CD4-positive, alpha-beta T cell treated with Interleukin-2 at 100 ng/mL for 4 hours (primary cell): ENCODE measurements at places on chromosomes 12 and 14.

DNA sequence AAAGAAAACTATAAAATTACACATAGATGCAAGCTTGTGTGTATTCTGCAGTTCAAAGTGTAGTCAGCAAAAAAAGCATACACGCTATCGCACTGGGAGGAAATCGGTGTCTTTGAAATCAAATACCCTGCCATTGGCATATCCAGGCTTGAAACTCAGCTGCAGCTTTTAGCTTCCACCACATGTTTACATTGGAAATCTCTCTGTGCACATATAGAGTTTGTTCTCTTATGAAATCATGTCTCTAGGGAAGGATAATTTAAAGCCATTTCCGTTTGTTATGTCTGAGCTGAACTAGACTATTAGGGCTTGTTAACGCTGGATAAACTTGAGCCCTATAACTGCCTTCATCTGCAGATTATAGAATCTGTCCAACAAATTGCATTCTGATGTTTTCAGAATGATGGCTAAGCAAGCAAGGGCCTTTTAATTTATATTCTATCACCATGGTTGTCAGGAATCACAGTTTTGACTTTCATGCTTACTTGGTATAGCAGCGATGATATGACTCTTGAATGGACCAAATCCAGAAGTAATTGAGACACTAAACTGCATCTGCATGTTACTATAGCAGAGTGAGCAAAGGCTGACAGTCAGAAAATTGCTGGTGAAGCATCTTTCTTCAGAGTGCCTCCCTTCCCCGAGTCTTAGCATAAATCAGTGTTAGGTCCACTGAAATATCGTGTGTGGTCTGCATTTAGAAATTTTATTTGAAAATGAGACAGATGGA, 442.8 kb downstream of the ZFP36L1 start:
- no peak for DNase-seq

DNA sequence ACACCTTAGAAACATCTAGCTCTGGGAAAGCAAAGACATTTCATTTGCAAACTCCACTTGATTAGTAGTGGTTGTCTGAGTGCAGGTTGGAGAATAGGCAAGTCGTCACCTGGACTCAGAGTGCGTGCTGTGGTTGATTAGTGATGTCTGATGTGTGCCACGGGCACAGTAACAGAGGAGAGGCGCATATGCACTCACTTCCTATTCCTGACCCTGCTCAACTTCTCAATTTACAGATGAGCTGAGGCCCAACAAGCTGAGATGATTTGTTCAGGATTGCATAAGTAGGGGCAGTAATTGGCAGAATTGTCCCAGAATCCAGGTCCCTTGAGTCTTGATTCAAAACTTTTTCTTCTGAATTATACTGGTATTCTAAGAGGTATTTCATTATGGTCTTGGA, 44.9 kb downstream of the ADCK1 start:
- DNase-seq: no peak

DNA sequence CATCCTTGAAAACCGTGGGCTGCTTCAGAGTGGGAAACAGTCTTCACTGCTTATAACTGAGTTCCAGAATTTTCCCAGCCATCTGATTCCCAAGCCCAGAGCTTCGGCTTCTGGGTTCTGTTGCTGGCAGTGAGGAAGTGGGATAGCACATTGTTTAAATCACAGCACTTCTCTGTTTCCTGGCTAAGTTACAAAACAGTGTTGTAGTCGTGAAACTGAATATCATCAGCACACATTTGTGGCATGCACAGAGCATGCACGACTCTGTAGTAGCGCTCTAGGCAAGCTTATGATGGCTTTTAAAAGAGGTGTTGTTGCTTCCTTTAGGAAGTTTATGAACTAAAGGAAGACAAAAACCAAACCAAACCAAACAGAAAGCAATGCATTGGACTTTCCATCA, 1005.5 kb downstream of the NRXN3 start:
- no peak for DNase-seq

- no peak for DNase-seq
These were observed 88.6 kb downstream of the PRMT8 start for GRCh38 chr12:3579446-3580093.

GRCh38 chr12:3251691-3252090, 174.5 kb downstream of the TSPAN9 start:
- no peak for DNase-seq
